ENCODE measurements at places on chromosomes 4 and X.
A peak's percentile ranks its signal among the peaks of the same experiment; 100 is the strongest.

- no peak for DNase-seq
Measured at GRCh38 chrX:47561659-47562151, 700 bp downstream of the ARAF start.

- no peak for DNase-seq
Measured at GRCh38 chrX:72436010-72436409, 130.3 kb upstream of the CITED1 start.

DNA sequence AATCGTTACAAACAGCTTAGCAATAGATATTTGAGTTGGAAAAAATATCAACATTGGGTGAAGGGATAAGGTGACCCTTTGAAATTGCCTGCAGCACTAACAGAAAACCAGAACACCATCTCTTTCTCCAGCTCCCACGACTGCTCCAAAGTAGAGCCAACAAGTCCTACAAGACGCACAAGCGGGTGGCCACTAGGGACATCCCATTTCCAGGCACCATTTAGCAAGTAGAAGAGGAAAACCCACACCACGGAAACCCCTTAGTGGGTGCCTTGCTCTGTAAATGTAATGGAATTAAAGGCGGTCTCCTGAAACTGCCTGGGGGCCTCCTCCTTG is 1.9 kb downstream of the ARHGAP6 start:
- DNase-seq, result no peak

DNA sequence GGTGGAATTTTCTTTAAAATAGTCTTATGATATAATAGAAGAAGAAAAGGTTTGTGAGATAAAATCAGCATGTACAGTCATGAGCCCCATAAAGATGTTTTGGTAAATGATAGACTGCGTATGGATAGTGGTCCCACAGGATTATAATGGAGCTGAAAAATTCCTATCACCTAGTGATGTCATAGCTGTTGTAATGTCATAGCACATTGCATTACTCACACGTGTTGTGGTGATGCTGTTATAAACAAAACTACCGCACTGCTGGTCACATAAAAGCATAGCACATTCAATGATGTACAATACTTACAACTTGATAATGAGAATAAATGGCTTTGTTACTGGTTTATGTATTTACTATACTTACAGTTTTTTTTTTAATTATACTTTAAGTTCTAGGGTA is 715.2 kb upstream of the HTR2C start:
- DNase-seq, result no peak

- no peak for DNase-seq
Measured at GRCh38 chr4:81218206-81218605, 3.2 kb upstream of the PRKG2 start.

GRCh38 chrX:107629540-107629909 is 1.2 kb downstream of the PRPS1 start:
- peak; percentile 2 for DNase-seq

DNA sequence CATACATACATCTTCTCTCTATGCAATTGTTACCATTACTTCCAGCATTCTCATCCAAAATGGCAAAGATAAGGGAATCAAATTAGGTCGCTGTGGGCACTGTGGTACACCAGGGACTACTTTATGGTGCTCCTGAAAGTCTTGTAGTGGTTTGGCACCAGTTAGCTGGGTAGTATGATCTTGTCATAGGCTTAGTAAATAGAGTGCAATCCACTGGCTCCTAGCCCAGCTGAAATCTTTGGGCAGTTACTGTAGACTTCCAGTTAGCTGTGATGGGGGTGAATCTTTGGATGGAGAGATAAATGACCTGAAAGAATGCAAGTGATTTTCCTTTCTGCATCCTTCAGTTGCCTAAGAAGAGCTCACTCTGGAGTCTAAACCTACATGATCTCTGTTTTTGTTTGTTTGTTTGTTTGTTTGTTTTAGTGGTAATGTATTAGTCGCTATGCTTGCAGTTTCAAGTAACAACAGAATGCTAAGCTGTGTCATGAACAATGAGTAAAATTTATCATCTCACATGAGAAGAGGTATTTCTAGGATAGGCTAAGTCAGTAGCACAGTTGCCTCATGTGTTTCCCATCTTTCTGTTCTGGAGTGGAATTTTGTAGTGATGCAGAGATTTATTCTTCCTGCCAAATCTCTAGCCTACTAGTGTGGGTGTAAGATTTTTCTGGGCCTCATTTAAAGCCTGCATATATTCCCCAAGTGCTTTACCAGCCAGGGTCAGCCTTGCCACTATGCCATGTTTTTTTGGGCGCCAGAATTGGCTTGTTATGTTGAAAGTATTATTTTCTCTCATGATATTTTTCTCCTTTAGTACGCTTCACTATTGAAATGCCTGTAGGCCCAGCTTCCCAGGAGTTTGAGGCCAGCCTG is 24.2 kb downstream of the HERC3 start:
- peak; percentile 44 for DNase-seq

- DNase-seq, result no peak
Measured at GRCh38 chr4:155526452-155527169, 140.0 kb upstream of the GUCY1A1 start.

GRCh38 chr4:12126474-12126873 is 697.8 kb upstream of the HS3ST1 start:
- DNase-seq, result no peak

- DNase-seq, result no peak
Measured at GRCh38 chrX:55039471-55039870, 8.7 kb upstream of the ALAS2 start.

GRCh38 chr4:76559236-76560071 is 124.4 kb downstream of the SHROOM3 start:
- DNase-seq, result no peak

DNA sequence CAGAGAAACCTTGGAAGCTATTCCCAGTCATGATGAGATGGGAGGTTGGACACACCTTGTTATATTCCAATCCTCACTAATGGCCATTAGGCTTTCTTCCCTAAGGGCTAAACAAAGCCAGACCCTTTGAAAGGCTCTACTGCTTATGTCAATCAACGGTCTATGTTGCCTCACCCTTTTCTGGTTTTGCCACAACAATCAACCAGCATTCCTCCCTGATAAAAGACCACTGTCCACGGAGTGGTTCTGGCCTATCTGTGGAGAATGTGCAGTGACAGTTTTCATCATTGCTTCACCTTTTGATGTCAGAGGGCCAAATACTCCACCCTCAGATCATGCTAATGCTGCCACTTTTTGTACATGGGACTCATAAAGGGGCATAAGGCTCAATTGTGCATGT is 913.4 kb downstream of the RPA4 start:
- no peak for DNase-seq

DNA sequence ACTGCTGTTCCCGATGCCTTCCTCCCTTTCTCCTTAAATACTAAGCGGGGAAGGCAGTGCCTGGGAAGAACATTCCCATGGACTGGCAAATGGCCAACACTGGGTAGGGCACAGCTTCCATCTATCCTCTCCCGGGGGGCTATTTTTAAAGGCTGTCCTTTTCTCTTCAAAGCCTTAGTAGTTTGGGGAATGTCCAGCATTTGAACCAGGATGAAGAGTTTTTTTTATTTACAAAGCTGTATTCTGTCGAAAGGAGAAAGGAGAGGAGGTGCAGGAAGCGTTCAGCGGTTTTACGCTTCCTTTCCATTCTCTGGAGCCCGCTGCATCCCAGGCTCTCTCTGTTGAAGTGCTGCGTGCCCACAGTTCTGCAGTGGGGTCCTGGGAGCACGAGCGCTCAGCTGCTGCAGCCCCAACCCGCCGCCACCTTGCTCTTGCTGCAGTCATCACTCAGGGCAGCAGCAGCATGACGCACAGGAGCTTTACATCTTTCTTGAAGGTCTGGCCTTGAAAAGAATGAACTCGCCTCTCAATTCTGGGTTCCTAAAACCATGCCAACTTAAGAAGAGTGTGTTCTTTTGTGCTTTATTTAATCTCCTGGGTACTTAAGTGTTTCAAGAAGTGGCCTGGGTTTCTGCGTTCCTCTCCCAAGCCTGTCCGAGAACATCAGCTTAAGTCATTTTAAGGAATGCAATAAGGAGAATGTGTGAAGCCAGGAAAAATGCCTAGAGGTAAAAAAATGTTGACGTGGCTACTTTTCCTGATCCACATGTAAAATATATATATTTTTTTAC is 427.2 kb downstream of the MAPK10 start:
- DNase-seq, result no peak

DNA sequence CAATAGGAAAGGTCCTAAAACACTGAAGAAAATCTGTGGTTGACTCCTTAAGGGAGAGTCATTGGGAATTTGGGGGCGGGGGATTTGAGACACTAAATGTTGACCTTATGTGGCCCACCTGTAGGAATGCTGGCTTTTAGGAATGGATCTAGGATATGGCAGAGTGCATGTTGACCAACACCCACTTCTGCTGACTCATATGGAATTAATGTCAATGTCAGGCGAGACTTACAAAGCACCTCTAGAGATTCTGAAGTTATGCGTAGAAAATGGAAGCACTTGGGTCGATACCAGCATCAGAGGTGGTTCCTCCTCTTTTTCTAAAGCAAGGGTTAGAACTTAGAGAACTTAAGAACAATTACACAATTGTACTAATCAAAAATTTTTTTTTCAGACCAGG is 100.6 kb upstream of the CBR4 start:
- no peak for DNase-seq

- no peak for DNase-seq
Measured at GRCh38 chr4:169219440-169219839, 51.3 kb downstream of the SH3RF1 start.

- DNase-seq, result no peak
Measured at GRCh38 chr4:45063696-45064095, 337.3 kb upstream of the GNPDA2 start.

- DNase-seq, result no peak
Measured at GRCh38 chr4:84032372-84032771, 466.7 kb downstream of the NKX6-1 start.

DNA sequence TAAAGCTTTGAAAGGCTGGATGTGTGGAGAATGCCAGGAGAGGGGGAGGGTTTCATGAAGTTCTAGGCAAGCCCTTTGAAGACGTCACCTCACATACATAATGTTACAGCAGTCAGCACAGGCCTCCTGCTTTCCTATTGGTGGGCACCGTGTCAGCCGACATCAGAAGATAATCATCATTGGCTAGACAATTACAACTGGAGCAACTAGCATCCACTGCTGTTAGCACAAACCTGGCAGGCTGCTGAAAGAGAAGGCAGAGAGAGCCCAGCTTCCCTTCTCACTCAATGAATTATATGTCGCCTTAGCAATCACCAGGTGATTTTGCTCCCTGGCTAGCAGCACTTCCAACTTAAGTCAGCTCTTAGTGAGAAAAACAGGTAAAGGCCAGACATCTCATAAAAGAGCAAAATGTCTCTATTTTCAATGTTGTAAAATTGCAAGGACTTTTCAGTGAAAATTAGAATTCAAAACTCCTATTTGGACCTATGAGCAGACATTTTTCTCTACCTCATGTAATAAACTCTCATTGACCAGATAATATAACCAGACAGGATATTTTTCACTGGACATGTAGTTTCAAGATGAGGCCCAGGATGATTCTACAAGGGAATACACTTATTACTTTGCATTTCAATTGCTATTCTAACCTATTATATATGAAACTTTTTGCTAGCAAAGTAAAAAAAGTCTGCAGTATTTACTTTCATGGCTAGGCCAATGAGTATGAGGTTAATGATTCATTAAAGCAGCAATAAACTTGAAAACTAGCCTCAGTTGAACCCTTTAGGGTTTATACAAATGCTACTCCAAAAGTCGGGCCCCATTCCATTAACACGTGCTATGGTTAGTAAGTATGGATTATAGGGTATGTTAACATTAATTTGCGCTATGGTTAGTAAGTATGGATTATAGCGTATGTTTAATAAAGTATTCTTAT is 4.3 kb downstream of the ELOVL6 start:
- DNase-seq, result peak; percentile 30

GRCh38 chr4:186644737-186645261 is 78.9 kb downstream of the FAT1 start:
- DNase-seq, result peak; percentile 32

DNA sequence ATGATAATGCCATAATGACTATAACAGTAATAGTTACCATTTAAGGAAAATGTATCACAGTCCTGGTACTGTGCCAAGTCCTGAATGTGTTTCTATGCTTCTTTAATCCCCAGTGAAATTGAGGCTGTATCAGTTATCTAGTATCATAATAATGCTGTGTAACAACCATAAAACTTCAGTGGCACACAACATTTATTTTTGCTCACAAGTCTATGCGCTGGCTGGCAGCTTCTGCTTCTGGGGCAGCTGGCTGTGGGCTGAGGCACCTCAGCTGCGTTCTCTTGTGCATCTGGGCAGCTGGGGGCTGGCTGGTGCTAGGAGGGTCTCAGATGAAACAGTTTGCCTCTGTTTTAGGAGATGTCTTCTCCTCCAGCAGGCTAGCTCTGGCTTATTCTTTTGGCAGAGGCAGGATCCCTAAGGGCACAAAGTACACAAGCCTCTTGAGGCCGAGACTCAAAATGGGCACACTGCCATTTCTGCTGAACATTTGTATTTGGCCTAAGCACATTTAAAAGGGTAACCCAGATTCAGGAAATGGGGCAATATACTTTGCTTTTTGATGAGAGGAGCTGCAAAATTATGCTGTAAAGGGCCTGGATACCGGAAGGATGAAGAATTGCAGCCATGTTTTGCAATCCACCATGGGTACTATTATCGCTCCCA is 62.6 kb upstream of the DHX15 start:
- DNase-seq, result no peak

GRCh38 chr4:128385683-128386304 is 98.2 kb upstream of the PGRMC2 start:
- DNase-seq, result no peak

DNA sequence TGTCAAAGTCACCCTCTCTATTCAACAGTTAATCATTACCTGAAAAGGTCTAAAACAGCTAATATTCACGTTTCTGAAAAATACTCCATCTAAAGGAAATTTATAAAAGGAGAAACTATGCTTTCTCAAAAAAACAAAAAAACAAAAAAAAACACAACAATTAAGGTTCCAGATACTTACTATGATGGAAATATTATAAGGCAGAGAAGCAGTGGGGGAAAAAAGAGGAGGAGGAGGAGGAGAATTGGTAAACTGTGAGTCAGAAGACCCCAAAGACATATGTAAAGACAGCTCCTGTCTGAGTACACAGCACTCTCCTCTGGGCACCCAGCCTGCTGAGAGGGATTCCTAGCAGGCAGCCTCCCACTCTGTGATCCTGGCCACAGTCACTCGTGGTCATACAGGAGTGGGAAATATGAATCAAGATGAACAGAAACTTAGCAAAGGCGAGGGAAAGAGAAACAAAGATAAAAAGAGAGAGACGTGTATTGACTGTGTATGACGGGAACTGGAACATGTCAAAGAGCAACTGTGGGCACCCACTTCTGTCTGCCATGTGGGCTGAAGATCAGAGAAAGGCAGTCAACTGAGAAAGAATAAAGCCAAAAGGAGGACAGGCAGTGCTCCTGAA is 12.5 kb downstream of the KLHL15 start:
- no peak for DNase-seq

DNA sequence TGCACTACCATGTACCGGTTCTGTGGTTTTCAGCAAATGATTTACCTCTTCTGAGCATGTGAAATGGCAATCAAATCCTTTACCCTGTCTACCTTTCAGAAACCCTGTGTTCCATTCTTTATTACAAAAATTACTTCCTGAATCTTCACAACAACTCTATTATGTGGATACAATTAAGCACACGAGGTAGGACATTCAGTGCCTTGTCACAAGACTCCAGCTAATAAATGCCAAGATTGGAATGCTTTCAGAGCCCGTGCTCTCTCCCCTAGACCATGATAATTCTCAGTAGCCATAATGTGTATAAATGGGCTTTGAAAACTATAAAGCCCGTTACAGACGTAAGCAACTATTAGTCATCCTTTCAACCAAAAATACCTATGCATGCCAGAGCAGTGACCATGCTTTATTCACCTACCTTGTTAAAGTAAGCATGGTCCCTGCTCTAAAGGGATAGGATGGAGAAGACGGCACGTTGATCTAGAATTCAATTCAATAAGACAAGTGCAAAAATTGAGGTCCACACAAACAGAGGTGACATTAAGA is 2.4 kb downstream of the RXFP1 start:
- no peak for DNase-seq

All from LoVo (cell line).